NT2/D1 (cell line): ENCODE measurements at places on chromosomes 5 and 9.
A peak's percentile ranks its signal among the peaks of the same experiment; 100 is the strongest.

GRCh38 chr5:35159370-35159742, 70.9 kb downstream of the PRLR start:
- DNase-seq: peak; percentile 11

GRCh38 chr9:4464911-4465513, 25.3 kb upstream of the SLC1A1 start:
- no peak for DNase-seq

DNA sequence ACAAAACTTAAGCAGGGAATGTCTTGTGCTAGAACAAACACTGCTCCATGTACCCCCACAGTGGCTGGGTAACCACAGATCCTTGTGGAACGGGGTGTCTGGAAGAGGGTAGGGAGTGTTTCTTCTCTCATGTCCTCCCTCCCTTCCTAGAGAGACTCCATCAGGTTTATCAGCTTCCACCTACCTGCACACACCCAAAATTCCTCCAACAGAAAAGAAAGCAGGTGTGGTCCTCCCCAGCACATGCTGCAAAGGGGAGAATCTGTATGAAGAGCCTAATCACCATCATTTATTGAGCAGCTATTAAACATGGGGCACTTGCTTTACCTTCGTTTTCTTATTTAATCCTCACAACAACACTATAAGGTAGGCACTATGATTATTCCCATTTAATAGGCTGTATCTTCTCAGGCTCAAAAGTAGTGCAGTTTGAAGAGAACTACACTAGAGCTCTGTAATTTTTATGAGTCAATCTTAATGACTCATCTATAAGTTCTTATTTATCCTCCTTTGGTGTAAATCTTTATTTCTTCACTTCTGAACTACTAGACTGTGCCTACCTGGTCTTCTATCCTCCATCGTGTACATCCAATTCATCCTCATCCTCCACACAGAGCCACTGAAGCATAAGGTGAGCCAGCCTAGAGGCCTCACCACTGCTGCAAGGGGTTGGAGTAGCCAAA, 31.6 kb downstream of the C9orf40 start:
- DNase-seq: no peak

DNA sequence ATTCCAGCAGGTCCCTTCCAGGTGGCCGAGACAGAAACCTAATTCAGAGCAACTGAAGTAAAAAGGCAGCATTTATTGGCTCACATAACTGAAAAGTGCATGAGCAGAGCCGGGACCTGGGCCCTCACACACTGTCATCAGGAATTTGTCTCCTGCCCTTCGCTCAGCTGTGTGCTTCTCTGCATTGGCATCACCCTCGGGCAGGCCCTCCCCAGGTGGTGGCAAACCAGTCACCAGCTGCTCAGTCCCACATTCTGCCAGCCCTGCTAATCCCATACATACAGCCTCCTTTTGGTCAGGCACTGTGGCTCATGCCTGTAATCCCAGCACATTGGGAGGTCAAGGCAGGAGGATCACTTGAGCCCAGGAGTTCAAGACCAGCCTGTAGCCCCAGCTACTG, 11.5 kb upstream of the CPLX2 start:
- no peak for DNase-seq

- no peak for DNase-seq
These were observed 21.6 kb upstream of the NNT start for GRCh38 chr5:43581398-43581797.

DNA sequence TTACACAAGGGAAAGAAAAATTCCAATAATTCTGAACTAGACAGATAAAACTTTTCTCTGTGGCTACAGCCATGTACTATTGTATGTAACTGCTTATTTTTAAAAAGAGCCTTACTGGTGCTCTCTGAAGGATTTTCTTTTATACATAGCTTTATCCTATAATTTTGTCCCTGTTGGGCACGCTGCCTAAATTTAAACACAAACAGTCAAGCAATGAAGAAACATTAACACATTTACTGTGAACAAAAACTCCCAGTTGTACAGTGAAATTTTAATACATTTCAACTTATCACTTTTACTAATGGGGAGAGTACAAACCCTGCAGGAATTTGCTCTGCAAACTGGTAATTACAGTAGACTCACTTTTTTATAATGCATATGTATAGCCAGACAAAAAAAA, 273.3 kb downstream of the BNC2 start:
- DNase-seq: no peak

DNA sequence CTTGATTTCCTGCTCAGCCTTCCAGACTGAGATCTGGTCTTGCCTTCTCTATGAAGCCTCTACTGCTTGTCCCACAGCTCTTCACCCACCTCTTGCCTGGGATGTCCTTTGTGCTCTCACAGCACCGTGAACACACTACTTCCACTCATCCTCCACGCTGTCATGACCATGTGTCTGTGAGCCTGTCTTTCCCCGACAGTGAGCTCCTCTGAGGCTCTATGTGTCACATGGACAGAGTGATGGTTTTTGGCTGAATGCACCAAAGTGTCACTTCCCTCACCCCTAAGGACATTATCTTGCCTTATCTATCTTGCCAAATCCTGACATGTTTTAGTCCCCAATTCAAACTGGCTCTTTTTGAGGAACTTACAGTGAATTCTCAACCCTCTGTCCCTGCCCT, 11.3 kb downstream of the PHYKPL start:
- DNase-seq: no peak

GRCh38 chr9:80320916-80321315, 749.2 kb downstream of the TLE4 start:
- DNase-seq: no peak

- DNase-seq: peak; percentile 6
These were observed 28.1 kb downstream of the CPEB4 start for GRCh38 chr5:173916233-173916632.

DNA sequence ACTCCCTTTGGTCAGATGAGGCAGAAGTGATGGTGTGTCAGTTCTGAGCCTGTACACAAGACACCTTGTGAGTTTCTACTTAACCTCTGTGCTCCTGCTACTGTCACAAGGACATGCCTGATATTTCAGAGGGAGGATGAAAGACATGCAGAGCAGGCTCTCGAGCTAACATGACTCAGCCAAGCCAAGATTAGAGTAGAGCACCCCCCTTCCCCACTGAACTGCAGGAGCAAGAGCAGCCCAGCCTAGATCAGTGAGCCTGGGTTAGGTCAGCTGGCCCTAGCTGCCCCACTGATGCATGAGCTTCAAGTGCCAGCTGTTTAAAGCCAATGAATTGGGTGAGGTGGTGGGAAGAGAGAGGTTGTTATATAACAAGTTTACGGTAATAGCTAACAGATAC, 36.7 kb downstream of the BRINP1 start:
- peak; percentile 35 for DNase-seq

DNA sequence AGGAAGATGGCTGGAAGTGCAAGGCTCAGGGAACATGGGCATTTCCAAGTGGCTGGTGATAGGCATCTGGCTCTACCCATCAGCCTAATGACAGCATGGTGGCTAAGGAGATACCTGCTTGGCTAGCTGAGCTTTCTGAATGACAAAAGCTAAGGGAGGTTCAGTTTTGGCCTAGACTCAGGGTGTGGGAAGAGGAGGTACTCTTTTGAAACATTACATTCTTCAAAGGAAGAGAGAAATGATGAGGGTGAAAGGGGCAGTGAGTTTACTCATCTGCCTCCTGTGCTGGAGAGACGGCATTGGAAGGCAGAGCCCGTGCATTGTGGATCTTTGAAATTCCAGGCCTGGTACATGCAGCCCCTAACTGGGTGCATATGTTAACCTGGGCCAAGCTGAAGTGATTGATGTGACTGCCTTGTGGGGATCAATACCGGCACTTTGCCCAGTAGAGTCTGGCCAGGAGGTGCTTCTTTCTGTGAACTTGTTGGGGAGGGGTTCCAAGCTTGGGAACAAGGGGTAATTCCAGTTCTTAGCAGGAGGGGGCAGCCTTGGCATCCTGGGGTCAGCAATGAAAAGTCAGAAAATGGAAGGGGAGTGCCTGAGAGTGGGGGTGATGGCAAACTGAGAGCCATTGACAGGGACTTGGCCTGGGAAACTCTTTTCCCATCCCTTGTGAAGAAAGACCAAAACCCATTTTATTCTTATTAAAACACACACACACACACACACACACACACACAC, 108.6 kb downstream of the ACER2 start:
- DNase-seq: peak; percentile 35

DNA sequence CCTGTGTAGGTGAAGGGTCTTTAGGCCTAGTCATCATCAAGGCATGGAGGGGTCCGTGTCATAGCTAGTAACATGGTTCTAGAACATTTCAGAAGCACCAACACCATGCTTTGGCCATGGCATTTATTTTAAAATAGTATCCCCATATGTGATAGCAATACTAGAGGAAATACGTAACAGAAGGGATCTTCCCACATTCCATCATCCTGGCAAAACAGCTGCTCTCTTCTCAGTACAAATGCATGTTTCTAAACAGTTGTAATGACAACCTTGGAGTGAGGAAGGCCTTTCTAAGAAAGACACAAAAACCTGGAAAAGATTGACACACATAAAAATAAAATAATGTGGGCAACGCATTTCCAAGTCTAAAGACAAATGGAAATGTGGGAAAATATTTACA, 97.6 kb downstream of the GADD45G start:
- DNase-seq: no peak

DNA sequence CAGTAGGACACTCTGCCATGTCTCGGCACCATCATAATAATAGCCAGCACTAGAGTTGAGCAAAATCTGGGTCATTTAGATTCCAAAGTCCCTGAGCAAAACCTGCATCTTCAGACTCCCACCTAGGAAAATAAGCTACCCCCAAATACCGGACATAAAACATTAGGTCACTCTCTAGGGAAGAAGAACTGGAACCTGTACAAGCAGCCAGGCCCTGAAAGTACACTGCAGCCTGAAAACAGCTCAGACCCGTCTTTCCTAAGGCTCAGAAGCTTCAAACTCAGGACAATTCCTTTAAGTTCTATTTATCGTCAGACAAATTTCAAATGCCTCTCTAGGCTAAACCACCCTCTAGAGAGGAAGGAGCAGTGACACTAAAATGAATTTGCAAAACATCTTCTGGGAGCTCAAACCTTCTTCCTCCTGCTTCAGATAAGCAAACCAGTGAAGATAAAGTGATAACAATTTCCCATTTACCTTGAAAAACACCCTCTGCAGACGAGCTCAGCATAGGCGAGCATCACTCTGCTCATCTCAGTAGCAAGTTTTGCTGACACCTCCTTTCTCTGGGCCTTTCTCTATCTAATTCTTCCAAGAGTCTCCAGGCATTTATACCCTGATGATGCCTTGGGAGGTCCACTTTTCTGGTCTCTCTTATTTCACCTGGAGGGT, 34.0 kb downstream of the ADAM19 start:
- no peak for DNase-seq

GRCh38 chr5:14036947-14037346, 92.5 kb upstream of the DNAH5 start:
- no peak for DNase-seq

DNA sequence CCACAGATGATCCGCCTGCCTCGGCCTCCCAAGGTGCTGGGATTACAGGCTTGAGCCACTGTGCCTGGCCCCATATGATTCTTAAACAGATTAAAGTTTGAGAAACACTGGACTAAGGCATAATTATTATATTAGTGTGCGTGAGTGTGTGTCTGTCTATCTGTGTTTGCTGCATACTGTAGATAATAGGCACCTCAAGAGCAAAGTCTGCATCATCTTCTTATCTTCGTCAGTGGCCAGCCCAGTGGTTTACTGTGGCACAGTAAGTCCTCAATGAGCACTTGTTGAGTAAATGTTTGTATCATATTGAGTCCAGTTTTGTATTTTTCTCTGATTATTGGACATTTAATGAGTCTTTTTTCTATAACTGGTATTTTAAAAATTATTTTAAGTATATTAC, 81.7 kb downstream of the ITGA1 start:
- DNase-seq: no peak
